ENCODE measurements at places on chromosomes 16 and 17.

- no peak for DNase-seq
Measured at GRCh38 chr17:67479148-67479547, 102.1 kb downstream of the PITPNC1 start.

DNA sequence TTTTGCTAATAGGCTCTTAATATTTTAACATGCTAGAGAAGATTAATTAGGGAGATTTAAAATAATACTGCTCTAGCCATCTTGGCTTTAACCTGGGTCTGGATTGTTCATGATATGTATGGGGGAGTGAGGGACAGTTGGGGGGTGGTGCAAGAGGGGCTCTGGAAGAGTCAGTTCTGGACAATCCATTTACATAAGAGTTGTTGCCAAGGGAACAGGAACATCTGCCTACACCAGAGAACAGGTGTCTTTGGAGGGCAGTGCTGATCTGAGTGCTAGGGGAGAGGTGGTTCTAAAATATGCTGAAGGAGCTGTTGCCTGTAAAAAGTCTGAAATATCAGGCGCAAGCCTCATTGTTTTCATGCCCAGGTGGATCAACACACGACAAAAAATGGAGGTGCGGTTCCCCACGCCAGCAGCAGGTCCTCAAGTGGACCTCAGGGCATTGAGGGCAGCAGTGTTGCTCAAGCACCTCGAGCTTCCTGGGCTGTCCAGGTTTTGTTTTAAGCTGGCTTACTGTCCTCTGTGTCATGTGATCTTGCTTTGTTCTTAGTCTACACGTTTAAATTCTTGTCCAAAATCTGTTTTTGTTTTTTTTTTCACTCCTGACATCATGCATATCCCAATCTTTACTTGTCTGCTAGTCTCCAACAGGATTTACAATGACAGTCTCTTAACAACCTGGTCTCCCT is 25.4 kb upstream of the WSB1 start:
- DNase-seq = no peak

DNA sequence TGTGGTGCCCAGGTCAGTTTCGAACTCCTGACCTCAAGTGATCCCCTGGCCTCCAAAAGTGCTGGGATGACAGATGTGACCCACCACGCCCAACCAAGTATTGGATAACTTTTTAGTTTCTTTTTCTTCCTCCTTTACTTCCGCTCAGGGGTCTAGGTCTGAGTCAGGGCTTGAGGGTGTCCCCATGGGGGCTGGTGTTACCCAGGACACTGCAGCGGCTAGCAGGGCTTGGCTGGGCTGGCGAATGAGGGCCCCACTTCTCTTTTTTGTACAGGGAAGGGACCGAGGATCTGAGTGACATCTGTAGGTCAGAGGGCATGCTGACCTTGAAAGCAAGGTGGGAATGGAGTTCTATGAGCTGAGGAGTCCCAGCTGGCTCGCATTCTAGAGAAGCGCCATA is 24.9 kb downstream of the RAB11FIP3 start:
- no peak for DNase-seq

- peak; percentile 30 for DNase-seq
Measured at GRCh38 chr17:8151641-8152111, 528 bp downstream of the PER1 start.

- peak; percentile 43 for DNase-seq
Measured at GRCh38 chr16:84950906-84951305, 60.4 kb downstream of the ZDHHC7 start.

- no peak for DNase-seq
Measured at GRCh38 chr16:1764971-1765370, 6.4 kb downstream of the NME3 start.

GRCh38 chr17:32100971-32101631 is 41.2 kb upstream of the RHOT1 start:
- DNase-seq = no peak

- DNase-seq = no peak
Measured at GRCh38 chr17:43556292-43556691, 10.2 kb upstream of the ETV4 start.

Measured in T-helper 2 cell (primary cell).